ENCODE measurements at places on chromosomes 12 and 14.

- DNase-seq = no peak
Observed at GRCh38 chr12:88985011-88985410, 367.3 kb downstream of the DUSP6 start.

- no peak for DNase-seq
Observed at GRCh38 chr12:65881965-65882413, 57.7 kb downstream of the HMGA2 start.

DNA sequence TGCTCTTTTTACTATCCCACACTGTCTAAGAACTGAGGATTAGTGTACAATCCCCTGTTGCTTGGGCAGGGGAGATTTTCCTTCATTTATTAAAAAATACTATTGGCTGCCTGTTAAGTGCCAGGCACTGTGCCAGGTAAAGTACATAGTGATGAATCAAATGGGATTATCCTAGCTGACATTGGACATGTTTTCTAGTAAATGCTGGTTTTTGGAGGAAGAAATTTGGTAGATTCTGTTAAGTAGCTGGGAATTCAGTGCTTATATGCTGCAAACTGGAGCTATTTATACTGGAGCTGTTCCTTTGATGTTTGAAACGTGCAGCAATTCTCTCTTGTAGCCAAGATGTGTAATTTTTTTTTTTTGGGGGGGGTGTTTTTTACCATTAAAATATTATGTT, 299.6 kb downstream of the EMP1 start:
- DNase-seq = no peak

GRCh38 chr12:52667509-52667908, 12.7 kb downstream of the KRT1 start:
- DNase-seq = no peak
